Activated naive CD4-positive, alpha-beta T cell treated with anti-CD3 and anti-CD28 coated beads, Interleukin-2, amount 10 ng/mL, durations not matched to agents 5 hours and 36 hours (primary cell): ENCODE measurements at places on chromosomes 1 and 21. TPM values are rescaled to one million over a fixed set of nuclear protein-coding genes. Genes with fewer than 3 reads are reported as not detected.

Gene HSD3B1
- total RNA-seq = not detected

Gene ACTA1
- not detected for total RNA-seq

Gene FAM163A
- not detected for total RNA-seq

Gene TLCD4
- total RNA-seq = 0.23 TPM

Gene SAMD11
- total RNA-seq = not detected

Gene OR2M3
- not detected for total RNA-seq

Gene C1orf56
- 1.2 TPM for total RNA-seq

Gene REN
- total RNA-seq = not detected

Gene KRTAP11-1
- not detected for total RNA-seq
